Activated CD4-positive, CD25-positive, alpha-beta regulatory T cell treated with anti-CD3 and anti-CD28 coated beads, Interleukin-2, amount 50 U/mL, for 72 hours (primary cell): ENCODE measurements at places on chromosomes 4 and X.

DNA sequence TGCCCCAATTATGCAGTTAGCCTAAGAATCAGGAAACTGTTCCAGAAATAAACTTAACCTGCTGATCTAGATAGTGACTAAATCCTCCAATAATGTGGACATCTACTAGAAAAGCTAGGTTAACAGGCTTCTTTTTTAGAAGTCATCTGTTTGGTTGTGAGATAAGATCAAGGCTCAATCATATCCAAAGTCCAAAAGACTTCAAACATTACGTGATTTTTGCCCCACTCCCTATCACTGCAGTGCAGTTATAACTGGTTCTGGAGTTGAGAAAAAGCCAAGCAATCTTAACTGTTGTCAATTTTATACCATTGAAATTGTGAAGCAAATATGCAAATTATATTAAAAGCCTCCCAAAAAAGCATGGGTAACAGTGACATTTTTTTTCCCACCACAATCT is 781.4 kb downstream of the KLHL13 start:
- DNase-seq, result no peak

- no peak for DNase-seq
Measured at GRCh38 chrX:91122151-91122694, 312.4 kb upstream of the PABPC5 start.

DNA sequence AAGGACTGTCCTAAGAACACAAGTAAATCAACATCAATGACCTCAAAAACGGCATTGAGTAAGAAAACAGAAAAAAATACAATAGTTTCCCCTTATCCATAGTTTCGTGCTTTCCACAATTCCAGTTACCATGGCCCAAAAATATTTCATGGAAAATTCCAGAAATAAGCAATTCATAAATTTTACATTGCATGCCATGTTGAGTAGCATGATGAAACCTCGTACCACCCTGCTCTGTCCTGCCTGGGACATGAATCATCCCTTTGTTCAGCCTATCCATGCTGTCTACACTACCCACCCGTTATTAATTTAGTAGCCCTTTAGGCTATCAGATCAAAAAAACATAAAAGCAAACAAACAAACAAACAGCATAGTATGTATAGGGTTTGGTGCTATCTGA is 51.1 kb downstream of the KLF3 start:
- DNase-seq, result no peak

DNA sequence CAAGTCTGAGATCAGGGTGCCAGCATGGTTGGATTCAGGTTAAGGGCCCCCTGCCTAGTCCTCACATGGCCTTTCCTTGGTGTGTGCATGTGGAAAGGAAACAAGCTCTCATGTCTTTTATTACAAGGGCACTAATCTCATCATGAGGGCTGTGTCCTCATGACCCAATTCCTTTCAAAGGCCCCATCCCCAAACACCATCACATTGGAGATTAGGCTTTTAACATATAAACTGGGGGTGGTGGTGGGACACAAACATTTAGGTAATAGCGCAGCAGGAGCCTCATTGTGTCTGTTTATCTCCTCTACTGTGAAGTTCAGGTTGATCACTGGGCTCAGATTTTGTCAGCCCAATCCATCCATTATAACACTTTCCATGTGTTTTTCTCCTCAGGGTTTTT is 41.0 kb downstream of the BEX3 start:
- no peak for DNase-seq

- DNase-seq, result no peak
Measured at GRCh38 chr4:116880625-116881024, 204.8 kb downstream of the TRAM1L1 start.

DNA sequence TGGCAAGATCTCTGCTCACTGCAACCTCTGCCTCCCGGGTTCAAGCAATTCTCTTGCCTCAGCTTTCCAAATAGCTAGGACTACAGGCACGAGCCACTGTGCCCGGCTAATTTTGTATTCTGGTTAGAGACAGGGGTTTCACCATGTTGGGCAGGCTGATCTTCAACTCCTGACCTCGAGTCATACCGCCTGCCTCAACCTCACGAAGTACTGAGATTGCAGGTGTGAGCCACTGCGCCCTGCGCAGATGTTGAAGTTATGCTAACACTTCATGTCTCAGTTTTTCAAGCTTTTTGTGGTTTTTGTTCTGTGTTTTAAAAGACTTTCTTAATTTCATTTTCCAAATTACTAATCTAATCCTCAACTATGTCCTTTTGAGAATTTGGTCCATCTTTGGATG is 154.4 kb upstream of the TLL1 start:
- DNase-seq, result no peak

DNA sequence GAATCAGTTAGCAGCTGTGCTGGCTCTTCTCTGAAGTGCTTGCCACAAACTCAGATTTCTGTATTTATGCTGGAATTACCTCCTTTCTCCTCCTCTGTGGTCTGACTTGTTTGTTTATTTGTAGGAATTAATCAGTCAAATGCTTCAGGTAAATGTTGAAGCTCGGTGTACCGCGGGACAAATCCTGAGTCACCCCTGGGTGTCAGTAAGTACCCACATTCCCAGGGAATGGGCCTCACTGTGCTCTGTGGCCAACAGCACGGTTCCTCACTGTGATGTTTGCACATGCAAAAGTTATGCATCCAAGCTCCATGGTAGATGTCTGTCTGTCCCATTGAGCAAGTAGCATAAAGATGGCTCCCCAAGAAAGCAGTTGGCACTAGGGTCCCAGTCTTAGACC is 169.9 kb downstream of the DCLK2 start:
- DNase-seq, result no peak

DNA sequence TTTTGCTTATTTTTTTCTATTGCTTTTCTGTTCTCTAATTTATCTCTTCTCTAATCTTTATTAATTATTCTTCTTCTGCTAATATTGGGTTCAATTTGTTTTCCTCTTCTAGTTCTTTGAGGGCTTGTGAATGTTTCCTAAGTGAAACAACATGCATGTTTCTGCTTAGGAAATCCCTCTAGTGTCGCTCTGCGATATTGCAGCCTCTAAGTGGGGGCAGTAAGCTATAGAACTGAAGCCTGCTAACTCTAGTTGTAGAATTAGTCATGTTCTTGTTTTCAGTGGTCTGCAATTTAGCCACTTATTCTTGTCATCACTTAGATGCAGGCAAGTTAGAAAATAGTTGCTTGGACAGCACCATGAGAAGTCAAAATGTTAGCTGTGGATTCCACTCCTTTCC is 222.6 kb downstream of the SPIN4 start:
- no peak for DNase-seq

DNA sequence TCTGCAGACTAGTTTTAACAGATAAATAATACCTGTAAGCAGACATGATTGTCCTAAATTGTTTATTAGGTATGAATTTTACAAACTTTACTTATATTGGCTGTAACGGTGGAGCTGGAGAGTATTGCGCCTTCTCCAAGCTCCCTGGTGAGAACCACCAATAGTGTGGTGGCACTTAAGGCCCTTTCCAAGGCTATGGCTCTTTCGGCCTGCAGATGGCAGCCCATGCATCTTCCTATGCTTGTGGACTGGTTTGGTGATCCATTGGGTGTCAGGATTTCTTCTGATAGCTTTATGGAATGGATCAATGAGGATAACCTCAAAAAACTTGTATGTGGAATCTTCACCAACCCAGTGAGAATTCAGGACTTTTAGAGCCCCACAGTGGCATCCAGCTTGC is 7.8 kb downstream of the LARP1B start:
- no peak for DNase-seq

DNA sequence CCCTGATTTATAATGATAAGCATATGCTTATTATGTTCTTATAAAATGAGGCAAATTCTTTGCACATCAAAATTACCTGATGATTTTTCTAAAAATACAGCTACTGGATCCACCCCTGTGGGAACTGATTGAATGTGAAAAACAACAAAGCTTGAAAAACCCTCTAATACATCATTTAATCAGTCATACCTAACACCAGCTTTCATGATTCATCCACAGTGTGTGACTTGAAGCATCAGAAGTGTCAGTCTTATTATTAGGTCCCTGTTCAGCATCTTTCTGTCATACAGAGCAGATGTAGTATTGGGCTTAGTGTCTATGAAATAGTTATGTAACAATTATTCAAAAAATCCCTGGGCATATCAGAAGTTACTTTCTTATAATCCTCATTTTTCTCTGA is 671.3 kb upstream of the GALNT7 start:
- no peak for DNase-seq

- no peak for DNase-seq
Measured at GRCh38 chr4:36402008-36402758, 120.8 kb downstream of the DTHD1 start.

GRCh38 chrX:27694667-27695066 is 104.5 kb downstream of the DCAF8L2 start:
- no peak for DNase-seq

- no peak for DNase-seq
Measured at GRCh38 chr4:101910786-101911373, 120.3 kb downstream of the BANK1 start.

DNA sequence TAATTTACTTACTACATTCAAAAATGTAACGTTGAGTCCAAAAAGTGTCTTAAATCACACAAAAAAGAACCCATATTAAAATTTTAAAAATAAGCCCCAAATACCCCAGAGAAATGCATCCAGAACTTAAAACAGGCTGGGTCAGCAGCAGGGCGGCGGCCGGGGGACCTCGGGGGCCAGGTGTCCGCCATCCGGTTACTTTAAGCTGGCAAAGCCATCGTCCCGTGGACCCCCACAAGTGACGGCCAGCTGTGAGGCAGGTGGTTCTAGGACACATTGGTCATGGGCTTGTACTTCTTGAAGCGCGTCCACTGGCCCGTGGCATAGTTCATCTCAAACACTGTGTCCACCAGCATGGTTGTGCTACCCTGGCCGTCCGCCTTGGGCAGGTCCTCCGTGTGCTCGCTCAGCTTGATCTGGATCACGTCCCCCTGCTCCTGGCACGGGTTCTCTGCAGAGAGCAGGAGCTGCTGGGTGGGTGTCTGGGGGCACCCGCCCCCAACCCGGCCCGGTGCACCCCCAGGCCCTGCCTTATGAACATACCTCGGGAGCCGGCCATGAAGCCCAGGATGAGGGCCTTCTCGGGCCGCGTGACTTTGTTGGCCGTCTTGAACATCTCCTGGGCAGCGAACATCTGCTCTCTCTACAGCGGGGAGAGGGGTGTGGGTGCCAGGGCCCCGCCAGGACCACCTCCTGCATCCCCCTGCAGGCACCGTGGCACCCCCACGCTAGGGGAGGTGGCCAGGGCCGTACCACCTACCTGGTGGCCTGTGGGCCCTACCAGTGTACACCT is 25.5 kb downstream of the NELFA start:
- DNase-seq, result no peak

DNA sequence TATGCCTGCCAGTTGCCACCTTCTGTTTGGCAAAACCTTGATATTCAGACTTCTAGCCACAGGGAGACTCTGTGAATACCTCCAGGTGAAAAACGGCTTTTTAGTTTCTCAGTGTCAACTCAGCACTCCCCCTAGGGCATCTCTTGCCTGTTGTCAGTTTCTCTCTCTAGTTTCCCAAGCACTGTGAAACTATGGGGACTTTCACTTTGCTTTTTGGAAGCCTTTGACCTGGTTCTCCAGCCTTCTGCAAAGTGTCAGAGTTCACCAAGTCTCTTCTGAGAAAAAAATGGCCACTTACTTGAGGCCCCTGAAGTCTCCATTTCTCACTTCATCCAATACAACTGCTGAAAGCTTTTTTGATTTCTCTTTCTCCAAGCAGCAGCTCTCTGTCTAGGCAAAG is 521.5 kb downstream of the INPP4B start:
- DNase-seq, result no peak

- no peak for DNase-seq
Measured at GRCh38 chr4:36285784-36286480, 4.5 kb downstream of the DTHD1 start.

GRCh38 chr4:41573502-41574001 is 35.6 kb downstream of the LIMCH1 start:
- DNase-seq, result no peak

- DNase-seq, result no peak
Measured at GRCh38 chr4:114041117-114041475, 61.6 kb upstream of the ARSJ start.

- no peak for DNase-seq
Measured at GRCh38 chr4:76811604-76812412, 86.1 kb downstream of the SOWAHB start.

GRCh38 chr4:55442541-55442940 is 46.8 kb downstream of the TMEM165 start:
- no peak for DNase-seq

- DNase-seq, result no peak
Measured at GRCh38 chr4:35252866-35253265, 991.4 kb downstream of the ARAP2 start.

DNA sequence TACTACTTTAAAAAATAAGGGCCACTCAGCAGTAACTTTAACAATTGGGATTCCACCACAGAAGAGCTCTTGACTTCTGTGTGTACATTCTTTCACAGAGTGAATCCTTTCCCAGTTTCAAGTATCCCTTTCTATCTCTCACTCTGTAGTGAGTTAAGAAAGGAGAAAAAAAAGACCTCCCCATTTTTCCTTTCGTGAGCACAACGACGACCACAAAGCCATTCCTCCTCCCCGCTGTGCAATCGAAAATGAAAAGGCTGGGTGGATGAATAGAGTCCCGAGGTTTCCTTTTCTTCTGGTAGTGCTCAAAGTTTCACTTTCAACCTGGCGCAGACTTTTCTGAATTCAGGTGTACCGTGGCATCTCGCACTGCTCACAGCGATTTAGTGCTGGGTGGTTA is 58.0 kb downstream of the TAB3 start:
- no peak for DNase-seq

DNA sequence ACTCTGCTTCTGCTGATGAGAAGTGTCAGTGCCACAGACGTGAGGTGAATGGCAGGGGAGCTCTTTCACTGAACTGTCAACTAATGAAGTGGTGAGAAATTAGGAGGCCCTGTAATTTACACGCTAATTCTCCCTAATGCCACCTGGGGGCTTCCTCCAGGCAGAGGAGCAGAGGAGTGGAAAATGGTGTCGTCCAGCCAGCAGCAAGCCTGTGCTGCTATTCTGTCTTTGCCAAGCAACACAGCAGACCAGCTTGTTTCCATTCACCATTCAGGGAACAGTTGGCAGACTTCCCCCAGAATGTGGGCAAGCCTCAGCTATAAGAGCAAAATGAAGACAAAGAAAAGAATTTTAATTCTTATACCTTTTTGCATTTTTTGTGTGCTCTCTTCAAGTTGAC is 245.2 kb upstream of the TET2 start:
- DNase-seq, result no peak
